ENCODE measurements at places on chromosomes 1 and 21. TPM values are rescaled to one million over a fixed set of nuclear protein-coding genes. Genes with fewer than 3 reads are reported as not detected.

REN gene
- not detected for total RNA-seq

RBP7 gene
- not detected for total RNA-seq

PDE4B gene
- 48.0 TPM for total RNA-seq

LCE3E gene
- not detected for total RNA-seq

PPFIA4 gene
- total RNA-seq, result 28.9 TPM

KCNH1 gene
- total RNA-seq, result not detected

ASCL5 gene
- total RNA-seq, result not detected

SLC5A3 gene
- 26.0 TPM for total RNA-seq

KRTAP6-1 gene
- not detected for total RNA-seq

PLA2G2C gene
- total RNA-seq, result 0.18 TPM

POGZ gene
- total RNA-seq, result 73.2 TPM

ZNF648 gene
- total RNA-seq, result not detected

RAB7B gene
- not detected for total RNA-seq

S100A7 gene
- total RNA-seq, result not detected

IFI16 gene
- 395 TPM for total RNA-seq

HPDL gene
- total RNA-seq, result 5.5 TPM

RAVER2 gene
- total RNA-seq, result 1.8 TPM

NPHS2 gene
- total RNA-seq, result not detected

SELP gene
- 0.45 TPM for total RNA-seq

CFAP107 gene
- total RNA-seq, result not detected

PSRC1 gene
- 27.0 TPM for total RNA-seq

ARMH1 gene
- 21.2 TPM for total RNA-seq

CFAP141 gene
- total RNA-seq, result not detected

RGS16 gene
- total RNA-seq, result 6.4 TPM

PRAMEF27 gene
- not detected for total RNA-seq

INKA2 gene
- total RNA-seq, result 2.8 TPM
